ENCODE measurements at places on chromosomes 5 and 9.

- H3K27ac ChIP-seq: peak overlapping the region; percentile 80
- H3K4me3 ChIP-seq: no peak overlapping the region
- H3K4me1 ChIP-seq: peaks cover 35% of the 10 kb centered on the region
- H3K27me3 ChIP-seq: no peaks in the 10 kb centered on the region
- DNase-seq: peak; percentile 59
Measured at GRCh38 chr9:114172981-114173833, 17.9 kb downstream of the COL27A1 start.

DNA sequence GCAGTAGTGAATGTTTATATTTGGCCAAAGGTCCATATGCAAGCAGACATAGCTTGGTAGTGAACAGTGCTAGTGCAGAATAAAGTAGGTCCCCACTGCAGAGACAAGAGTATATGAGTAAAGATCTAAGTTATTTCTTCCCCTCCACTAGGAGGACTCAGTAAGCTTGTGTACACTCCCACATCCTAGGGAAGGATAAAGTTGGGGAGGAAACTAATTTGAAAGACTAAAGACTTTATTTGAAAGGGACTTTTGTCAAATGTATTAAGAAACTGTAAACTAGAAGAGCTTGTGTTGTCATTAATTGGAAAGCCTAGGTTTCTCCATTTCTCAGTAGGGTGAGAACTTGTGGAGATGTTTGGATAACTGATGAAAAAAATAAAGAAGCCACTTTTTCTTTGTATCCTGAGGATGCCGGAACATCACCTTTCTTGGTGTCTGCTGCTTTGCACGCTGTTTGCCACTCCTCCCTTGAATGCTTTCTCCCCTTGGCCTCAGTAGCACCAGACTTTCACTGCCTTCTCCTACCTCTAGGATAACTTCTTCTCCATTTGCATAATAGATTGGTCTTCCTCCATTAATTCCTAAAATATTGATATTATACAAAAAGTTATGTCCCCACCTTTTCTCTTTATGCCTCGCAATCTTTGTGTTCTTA is 329.0 kb downstream of the PARP8 start:
- H3K36me3 ChIP-seq: no peaks in the 10 kb centered on the region
- H3K27ac ChIP-seq: no peak overlapping the region
- H3K4me3 ChIP-seq: no peak overlapping the region
- no peaks in the 10 kb centered on the region for H3K27me3 ChIP-seq
- DNase-seq: no peak

DNA sequence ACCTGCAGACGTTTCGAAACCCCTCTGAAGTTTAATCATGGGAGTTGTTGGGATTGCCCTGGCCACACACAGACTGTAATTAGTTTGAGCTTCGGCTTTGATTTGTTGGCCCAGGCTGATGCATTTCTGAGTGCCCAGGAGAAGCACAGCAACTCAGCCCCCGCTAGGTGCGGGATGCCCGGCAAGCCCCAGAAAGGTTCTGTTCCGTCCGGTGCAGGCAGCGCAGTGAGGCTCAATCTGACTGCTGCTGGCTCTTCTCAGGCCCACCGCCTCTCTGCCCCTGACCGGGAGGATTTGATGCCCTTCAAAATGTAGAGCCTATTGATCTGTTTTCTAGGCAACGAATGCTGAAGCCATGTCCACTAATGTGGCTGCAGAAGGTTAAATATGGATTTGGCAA is 73.4 kb upstream of the TAF11L2 start:
- H3K36me3 ChIP-seq: no peaks in the 10 kb centered on the region
- no peaks in the 10 kb centered on the region for H3K4me1 ChIP-seq
- no peaks in the 10 kb centered on the region for H3K27me3 ChIP-seq
- no peak overlapping the region for H3K27ac ChIP-seq
- H3K4me3 ChIP-seq: no peak overlapping the region

DNA sequence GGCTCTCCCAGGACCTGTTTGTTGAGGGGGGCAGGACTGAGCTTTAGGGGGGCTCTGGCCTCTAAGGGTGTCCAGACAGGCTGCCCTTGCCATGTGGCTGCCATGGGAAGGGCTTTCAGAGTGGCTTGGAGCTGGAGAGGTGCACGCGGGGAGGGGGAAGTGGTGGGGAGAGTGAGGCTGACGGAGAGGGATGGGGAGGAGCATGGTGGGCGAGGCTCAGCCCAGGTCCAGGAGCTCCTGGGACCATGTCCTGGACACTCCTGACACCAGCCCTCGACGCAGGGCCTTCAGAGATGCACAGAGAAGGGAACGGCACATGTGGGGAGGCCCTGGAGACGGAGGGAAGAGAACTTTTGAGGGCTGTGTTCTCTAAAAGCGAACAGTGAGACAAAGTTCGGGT is 2.4 kb downstream of the SPAAR start:
- H3K4me3 ChIP-seq: no peak overlapping the region
- H3K27ac ChIP-seq: peak overlapping the region; percentile 95
- peaks cover 13% of the 10 kb centered on the region for H3K4me1 ChIP-seq
- H3K36me3 ChIP-seq: no peaks in the 10 kb centered on the region

GRCh38 chr9:92668746-92669526 is 995 bp downstream of the IPPK start:
- H3K4me3 ChIP-seq: peak overlapping the region; percentile 93
- no peaks in the 10 kb centered on the region for H3K27me3 ChIP-seq
- no peaks in the 10 kb centered on the region for H3K36me3 ChIP-seq
- DNase-seq: no peak

DNA sequence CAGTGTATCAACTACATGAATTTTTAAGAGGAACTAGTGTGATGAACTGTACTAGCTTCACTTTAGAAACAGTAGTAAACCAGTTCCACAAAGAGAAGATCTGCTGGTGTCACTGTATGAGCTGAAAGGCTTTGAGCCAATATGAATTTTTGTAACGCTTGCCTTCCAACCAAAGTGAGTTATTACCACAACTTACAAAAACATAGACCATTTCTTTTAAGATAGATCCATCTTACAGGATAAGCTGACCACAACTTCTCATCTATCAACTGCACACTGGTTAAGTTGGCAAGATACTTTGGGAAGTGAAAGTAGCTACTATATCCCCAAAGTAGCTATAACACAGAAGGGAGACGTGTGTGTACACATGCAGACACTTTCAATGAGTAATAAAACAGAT is 849.6 kb upstream of the DMAC1 start:
- no peak for DNase-seq
- no peaks in the 10 kb centered on the region for H3K4me1 ChIP-seq

DNA sequence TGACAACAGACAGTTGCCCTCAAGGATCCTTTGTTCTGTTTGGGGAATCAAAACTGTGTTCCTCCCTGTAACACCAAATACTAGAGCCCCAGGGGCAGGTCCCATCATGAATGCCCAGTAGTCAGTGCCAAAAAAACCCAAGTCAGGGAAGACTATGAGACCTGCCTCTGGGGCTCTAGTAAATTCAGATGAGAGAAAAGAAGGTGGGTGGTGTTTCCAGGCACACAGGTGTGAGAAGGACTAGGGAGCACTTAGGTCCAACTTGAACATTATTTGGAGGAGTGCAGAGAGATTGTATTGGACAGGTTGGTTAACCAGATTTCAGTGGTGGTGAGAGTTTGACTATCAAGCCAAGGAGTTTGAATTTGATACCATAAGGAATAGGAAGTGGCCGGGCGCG is 52.0 kb downstream of the SLC22A5 start:
- H3K27me3 ChIP-seq: no peaks in the 10 kb centered on the region
- no peaks in the 10 kb centered on the region for H3K36me3 ChIP-seq
- no peak for DNase-seq
- no peak overlapping the region for H3K4me3 ChIP-seq
- H3K27ac ChIP-seq: peak overlapping the region; percentile 81

DNA sequence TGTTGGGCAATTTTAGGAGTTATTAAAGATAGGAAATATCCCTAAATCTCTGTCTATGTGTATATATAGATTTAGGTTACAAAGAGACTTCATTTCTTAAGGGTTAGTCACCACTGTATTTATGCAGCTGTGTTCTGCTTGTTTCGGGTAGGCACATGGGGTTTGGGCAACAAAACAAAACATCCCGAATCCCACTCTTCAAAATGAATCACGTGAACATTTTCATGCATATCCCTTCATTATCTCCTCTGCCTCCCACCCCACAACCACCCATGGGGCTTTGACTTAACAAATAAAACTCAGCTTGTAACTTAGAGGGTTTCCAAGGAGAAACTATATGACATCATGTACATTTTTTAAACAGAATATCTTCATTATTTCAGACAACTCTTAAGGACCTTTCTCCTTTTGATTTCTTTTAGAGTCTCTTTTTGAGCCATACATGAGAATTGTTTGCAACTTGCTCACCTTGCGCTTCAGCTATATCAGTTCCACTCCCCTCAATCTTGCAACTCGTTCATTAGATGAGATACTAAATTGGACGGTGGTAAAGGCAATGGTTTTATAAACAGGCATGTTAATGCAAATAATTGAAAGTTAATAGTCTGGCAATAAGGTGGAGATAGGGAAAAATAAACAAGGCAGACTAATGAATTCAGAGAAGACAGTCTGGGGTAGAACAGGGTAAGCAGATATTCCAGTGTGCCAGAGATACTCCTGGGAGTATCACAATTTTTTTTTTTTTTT is 136.7 kb downstream of the CD180 start:
- DNase-seq: no peak
- no peak overlapping the region for H3K4me3 ChIP-seq
- no peaks in the 10 kb centered on the region for H3K27me3 ChIP-seq
- H3K27ac ChIP-seq: no peak overlapping the region

- no peaks in the 10 kb centered on the region for H3K36me3 ChIP-seq
- peaks cover 13% of the 10 kb centered on the region for H3K4me1 ChIP-seq
Measured at GRCh38 chr9:116685166-116685565, 1.9 kb upstream of the TRIM32 start.
